Frontal cortex (tissue), 4 donors: ENCODE measurements at places on chromosomes 7 and 10. TPM values are rescaled to one million over a fixed set of nuclear protein-coding genes. Genes with fewer than 3 reads are reported as not detected.

- no peak for DNase-seq
Measured at GRCh38 chr7:116208919-116209318, 1.4 kb upstream of the TES start.

GRCh38 chr10:97650726-97651125 is 10.3 kb downstream of the PI4K2A start:
- no peak for DNase-seq

DNA sequence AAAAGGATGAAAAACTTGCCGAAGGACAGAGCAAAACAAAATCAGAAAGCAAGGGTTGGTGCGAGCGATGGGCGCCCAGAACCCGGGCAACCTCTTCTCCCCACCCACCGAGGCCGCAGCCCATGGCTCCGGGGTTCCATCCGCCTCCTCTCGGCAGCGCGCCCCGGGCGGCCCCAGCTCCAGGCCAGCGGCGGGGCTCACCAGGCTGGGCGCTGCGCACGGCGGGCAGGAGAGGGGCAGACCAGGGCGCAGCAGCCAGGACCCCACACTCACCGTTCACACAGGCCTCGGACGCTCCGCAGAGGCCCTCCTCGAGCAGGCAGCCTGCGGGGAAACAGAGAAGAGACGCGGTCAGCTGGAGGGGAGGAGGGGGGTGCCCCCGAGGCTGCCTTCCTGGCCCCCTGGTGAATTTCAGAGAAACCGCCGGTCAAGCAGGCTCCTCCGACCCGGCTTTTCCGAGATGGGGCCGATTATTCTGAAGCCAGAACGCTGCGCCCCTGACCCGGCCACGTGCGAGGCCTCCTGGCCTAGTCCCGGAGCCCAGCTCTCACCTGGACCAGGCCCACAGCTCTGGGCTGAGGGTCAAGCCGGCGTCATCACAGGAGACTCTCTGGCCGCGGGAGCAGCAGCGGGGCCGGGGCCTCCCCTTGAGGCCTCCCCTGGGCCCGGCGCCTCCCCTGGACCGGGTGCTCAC is 98.0 kb downstream of the PTPRN2 start:
- DNase-seq, result no peak

DNA sequence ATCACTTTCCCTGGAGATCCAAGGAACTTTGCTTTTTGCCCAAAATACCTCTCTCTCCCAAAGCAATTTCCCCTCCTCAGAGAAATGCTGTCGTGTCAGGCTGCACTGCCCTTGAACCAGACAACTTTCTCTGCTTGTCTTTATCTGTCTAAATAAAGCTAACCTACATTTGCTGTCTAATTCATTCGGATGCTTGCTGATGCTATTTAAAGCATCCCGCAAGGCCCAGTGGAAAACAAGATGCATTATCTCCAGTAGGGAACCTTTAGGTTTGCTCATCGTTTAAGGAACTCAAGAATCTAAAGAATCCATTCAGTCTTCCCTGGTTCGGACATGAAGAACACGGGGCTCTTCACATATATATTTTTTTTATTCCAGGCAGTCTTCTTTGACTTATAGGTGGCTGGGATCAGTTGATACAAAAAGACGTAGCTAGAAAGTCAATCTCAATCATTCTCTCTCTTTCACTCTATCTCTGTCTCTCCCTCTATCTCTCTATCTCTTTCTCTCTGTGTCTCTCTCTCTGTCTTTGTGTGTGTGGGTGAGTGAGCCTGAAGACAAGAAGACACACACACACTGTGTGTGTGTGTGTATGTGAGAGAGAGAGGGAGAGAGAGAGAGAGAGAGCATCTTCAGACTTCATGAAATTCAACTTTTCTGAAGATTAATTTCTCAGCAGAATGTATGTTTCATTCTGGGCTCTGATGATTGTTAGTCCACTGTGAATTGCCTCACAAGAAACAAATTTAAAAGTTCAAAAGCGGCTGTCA is 92.8 kb upstream of the MKLN1 start:
- DNase-seq, result no peak

DNA sequence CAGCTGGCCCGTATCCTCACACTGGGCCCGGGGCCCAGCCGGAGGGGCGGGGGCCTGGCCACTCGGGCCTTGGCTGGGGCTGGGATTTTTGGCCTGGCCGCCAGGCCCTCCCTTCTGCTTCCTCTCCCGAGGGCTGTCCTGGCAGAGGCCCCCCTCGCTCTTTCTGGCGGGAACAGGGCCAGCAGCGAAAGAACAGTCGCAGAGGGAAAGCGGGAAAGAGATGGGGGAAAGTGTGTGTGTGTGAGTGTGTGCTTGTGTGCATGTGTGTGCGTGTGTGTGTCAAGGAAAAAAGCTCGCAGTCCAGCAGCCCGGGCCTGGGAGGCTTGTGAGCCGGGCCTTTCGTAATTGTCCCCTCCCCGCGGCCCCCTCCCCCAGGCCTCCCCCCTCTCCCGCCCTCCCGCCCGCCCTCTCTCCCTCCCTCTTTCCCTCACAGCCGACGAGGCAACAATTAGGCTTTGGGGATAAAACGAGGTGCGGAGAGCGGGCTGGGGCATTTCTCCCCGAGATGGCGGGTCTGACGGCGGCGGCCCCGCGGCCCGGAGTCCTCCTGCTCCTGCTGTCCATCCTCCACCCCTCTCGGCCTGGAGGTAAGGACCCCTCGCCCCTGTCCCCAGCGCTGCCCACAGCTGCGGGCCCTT is at the start of gene ELN:
TSS of gene ELN (plus strand) at position 491 of the 638 bp plus-strand sequence. CDS start at position 506, 15 bp downstream.
- peak; percentile 70 for DNase-seq

DNA sequence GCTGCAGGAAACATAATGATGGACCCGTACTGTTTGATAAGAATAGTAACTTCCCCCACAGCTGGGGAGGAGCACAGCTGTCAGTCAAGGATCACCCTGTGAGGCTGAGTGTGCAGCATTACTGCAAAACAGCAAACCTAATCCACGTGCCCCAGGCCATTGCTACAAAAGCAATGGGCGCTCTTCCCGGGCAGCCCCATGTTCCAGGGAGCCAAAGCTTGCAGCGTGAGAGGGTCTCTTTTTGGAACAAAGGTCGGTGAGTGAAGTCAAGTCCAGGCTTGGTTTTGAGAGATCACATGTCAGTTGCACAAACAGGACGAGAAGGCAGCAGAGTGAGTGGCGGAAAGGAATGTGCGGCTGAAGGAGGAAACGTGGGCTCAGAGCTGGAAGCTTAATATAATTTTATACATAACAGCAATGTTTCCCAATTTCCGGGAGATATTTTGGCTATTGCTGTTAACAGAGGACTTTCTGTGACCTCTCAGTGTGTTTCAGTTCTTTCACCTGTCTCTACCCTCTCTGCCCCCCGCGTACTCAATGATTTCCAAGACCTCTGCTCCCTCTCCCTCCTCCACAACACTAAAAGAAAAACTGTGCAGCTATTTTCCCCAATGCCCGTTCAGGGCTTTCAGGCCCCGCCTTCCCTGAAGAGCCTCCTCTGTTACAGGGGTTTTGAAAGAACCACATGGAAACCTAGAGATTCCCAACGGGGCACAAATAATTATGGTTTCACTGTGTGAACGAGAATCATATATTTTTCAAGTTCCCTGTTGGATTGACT is 128.9 kb downstream of the MTPAP start:
- DNase-seq, result no peak

MRPS17 gene
- 33.4 TPM for total RNA-seq

ELN gene
- 11.0 TPM for total RNA-seq

DGKB gene
- 9.0 TPM for total RNA-seq

- no peak for DNase-seq
Measured at GRCh38 chr10:84427903-84428650, 99.7 kb downstream of the CCSER2 start.

HOXA11 gene
- total RNA-seq, result not detected
